ENCODE measurements at places on chromosomes 2 and 18.

DNA sequence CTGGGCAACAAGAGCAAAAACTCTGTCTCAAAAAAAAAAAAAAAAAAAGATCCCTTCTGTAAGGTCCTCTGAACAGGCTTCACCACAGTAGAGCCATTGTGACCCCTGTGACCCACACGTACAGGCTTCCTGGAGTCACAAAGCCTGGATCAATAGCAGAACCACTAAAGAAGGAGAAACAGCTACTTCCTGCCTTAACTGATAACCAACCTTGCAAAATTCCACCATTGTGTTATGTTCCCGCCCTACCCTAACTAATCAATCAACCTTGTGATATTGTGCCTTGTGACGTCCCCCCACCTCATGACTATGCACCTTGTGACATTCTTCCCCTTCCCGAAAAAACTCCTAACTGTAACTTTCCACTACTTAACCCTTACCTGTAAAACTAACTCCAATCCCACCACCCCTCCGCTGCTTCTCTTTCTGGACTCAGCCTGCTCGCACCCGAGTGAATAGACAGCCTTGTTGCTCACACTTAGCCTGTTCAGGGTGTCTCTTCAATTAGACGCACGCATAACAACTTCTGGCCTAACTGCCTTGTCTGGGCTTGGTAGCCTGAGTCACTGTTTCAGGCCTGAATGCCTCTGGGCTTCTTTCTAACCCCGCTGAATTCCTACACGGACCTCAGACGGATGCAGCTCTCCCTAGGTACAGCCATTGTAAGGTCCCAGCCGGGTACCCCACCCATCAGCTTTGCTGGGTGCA, 13.9 kb downstream of the SCYGR8 start:
- peak; percentile 32 for DNase-seq

DNA sequence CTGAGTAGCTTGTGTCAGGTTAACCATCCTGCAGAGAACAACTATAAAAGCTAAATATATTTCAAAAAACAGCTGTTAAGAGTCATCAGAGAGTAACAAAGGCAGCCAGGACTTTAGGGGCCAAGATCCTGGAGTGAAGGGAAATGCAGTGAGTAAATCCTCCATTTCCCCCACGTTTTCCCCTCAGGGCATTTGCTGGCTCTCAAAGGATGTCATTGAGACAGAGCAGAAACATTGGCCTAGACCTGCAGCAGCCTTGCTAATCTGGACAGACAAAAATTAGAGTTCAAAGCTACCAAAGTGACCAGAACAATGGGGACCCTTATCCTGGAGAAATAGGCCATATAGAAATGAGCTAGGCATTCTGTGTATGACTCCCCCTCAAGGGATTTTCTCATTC, 21.1 kb upstream of the KLHL29 start:
- DNase-seq: no peak

DNA sequence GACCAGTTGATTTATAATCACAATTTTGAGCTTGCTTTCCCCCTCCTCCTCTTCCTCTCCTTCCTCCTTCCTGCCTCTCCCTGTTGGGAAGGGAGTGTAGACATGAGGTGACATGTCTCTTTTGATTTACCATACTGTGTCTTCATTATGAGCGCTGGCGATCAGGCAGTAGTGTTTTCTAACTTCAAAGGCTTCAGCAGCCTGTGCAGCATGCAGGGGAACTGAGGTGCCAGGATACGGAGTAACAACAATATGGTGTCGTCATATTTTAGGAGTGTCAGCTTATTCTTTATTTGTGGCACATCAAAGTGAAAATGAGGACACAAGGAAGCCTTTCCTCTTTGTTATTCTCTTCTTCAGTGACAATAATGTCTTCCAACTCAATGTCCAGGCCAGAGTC, 864.2 kb downstream of the SLC4A3 start:
- DNase-seq: no peak

DNA sequence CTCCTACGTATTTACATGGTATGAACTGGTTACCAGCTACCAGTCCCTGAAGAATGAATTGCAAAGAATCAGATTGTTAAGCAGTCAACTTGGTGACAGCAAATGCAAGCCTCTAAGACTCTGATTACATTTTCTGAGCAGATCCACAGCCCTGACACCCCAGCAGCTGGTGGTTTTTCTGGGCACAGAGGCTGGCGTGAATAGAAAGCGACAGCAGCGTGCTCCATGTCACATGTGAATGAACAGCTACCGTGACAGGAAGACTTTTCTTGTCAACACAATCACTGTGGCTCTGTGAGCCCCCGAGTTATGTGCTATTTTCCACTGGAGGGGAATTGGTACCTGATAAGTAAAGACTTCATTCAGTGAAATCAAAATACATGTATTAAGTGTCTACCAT, 93.2 kb upstream of the CBLN2 start:
- DNase-seq: no peak

DNA sequence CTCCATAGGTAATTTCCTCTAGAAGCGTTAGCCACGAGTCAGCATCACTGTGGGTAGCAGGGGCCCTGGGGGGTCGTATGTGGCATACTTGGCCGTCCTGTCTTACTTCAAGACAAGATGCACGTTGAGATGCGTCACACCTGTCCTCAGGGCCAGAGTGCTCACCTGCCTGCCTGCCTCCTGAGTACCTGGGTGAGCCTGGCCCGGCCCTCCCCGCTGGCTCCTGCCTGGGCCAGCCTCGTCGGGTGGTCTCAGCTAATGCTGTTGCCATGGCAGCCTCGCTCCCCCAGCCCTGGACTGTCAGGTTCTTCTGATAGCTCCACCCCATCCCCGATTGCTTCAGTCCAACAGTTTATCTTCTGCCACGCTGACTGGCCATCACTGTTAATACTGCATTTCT, 232.4 kb downstream of the GBX2 start:
- DNase-seq: no peak

- DNase-seq: no peak
Measured at GRCh38 chr2:9241233-9241632, 34.6 kb downstream of the ASAP2 start.

- DNase-seq: no peak
Measured at GRCh38 chr18:22643731-22644130, 226.0 kb upstream of the CTAGE1 start.

GRCh38 chr2:231362555-231363184, 32.8 kb upstream of the B3GNT7 start:
- no peak for DNase-seq

GRCh38 chr18:59068276-59069071, 71.2 kb upstream of the SEC11C start:
- DNase-seq: no peak

GRCh38 chr2:8714283-8714682, 32.4 kb downstream of the ID2 start:
- DNase-seq: no peak

GRCh38 chr2:167342769-167343168, 454.5 kb downstream of the XIRP2 start:
- DNase-seq: peak; percentile 58

GRCh38 chr2:182918961-182919652, 52.7 kb upstream of the FRZB start:
- no peak for DNase-seq

DNA sequence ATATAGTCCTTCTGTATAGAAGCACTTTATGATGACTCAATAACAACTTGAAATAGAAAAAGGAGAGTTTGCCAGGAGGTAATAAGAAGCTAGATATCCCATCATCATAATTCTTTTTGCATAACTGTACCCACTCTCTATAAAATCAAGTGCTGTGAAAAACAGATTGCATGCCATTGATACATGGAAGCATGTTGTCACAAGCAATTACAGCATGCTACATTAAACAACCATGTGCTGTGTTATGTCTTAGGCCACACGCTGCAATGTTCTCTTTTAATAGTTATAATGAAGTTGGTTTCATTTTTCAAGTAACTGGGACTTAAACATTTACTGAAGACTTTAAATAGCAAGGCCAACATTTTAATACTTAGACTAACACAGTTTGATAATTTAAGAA, 264.2 kb downstream of the RPRM start:
- DNase-seq: no peak

DNA sequence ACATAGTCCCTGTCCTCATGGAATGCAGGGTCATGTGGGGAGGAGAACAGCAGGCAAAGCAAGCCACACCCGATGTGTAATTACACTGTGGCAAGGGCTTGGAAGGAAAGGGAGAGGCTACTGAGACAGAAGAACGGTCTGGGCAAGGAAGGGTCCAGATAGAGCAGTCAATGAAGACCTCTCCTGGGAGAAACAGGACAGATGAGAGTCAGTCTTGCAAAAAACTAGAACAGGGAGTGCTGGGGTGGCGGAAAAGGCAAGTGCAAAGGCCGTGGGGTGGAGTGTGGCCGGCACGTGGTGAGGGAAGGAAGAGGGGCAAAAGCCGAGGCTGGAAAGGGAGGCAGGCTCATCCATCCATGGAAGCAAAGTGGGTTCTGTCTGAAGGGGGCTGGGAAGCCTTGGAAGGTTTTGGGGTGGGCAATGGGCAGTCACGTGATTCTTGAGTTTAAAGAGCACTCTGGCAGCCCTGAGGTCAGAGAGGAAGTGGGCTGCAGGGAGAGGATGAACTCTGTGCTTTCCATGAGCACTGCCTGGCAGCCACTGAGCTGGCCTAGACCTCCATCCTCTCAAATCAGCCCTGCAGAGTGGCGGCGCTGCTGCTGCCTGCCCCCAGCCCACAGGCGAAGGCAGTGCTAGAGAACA, 182.2 kb downstream of the INHBB start:
- DNase-seq: no peak

GRCh38 chr18:23165271-23166068, 30.2 kb downstream of the CABLES1 start:
- no peak for DNase-seq

DNA sequence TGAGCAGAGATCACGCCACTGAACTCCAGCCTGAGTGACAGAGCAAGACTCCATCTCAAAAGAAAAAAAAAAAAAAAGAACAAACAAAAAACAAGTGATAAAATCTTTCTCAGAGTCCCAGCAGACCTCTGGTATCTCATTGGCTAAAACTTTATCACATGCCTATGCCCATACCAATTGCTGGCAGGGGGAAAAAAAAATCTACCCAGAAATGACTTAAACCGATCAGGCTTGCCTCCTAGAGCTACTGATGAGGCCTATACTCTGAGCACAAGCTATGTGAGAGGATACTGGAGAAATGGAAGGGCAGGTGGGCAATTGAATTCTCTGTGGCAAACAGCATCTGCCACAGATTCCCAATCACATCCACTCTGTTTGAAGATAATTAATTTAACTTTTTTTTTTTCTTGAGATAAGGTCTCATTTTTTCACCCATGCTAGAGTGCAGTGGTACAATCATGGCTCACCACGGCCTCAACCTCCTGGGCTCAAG, 49.0 kb downstream of the FBXO36 start:
- no peak for DNase-seq

GRCh38 chr2:11889854-11890253, 143.4 kb downstream of the LPIN1 start:
- no peak for DNase-seq

- no peak for DNase-seq
Measured at GRCh38 chr18:61831071-61831470, 61.7 kb downstream of the RNF152 start.

DNA sequence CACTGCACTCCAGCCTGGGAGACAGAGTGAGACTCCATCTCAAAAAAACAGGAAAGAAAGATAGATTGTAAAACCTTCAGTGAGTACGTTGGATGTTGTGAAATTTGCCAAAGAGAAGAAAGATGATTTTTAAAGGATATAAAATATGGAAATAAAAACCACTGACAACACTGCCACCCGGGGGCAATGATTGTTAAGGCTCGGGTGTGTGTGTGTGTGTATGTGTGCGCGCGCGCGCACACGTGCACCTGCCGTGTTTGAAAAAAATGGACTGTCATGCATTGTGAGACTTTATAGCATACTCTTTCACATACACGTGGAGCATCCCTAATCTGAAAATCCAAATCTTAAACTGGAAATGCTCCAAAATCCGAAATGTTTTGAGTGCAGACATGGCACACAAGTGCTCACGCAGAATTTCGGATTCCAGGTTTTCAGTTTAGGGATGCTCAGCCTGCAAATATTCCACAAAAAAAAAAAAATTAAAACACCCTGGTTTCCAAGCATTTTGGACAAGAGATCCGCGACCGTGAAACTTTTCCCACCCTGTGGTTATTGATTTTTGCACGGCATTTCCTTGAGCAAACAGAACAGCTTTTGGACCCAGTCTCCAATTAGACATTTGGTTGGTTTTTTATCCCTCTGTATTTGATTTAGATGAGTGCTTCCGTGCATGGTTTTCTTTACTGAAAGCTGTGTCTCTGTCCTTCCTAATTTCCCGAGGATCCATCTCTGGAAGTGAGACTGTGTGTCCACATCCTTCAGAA, 269.2 kb downstream of the AGAP1 start:
- no peak for DNase-seq

DNA sequence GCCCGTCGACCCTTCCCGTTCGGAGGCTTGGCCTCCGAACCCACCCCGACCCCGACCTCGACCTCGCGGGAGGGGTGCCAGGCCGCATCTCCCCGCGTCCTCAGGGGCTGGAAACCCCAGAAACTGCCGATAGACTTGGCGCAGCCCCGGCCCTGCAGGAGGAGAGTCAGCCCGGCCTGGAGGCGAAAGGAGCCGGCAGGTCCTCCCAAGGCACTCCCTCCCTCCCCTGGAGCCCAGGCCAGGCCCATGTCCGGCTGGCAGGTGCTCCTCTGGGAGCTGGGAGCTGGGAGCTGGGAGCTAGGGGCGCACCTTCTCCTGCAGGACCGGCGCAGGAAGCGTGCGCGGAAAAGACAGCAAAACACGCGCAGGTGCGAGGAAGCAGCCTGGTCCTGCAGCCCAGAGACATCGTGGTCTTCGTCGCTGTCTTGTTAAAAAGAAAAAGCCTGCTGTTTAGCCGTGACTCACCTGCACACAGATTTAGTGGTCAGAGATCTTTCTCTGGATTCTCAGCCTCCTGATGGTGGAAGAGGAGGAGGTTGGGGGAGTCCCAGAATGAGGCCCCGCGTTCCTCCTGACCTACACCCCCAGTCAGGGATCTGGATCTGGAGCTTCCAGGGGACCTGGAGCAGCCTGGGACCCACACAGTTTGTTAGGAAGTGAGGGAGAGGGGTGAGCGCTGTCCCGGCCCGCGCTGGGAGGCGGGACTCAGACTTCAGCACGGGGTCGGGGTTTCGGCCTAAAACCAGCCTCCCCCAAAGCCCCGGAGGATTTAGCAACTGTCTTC, 660 bp upstream of the MBP start:
- peak; percentile 64 for DNase-seq

GRCh38 chr2:189486237-189486770, 45.0 kb downstream of the WDR75 start:
- DNase-seq: no peak

- peak; percentile 54 for DNase-seq
Measured at GRCh38 chr2:230713331-230714135, 891 bp downstream of the CAB39 start.

- no peak for DNase-seq
Measured at GRCh38 chr2:162435676-162436075, 91.7 kb downstream of the GCA start.

GRCh38 chr18:13804305-13804704, 19.6 kb upstream of the MC5R start:
- no peak for DNase-seq

DNA sequence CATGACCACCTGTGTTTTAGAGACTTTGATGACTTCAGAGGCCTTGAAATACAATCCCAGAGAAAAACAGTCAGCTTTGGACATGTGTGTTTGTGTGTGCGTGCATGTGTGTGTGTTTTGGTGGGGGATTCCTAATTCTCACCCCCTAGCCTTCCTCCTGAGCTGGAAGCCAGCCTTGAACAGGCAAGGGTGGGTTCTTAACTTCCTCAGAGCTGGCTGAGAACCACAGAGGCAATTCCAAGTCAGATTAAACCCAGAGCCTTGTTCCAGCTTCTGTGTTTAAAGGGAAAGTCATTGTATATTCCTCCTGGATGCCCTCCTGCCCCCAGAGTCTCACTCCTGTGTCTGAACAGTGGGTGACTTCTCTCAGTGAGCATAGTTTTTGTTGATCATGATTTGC, 45.2 kb upstream of the MGAT4A start:
- no peak for DNase-seq

- no peak for DNase-seq
Measured at GRCh38 chr2:167555098-167555720, 666.9 kb downstream of the XIRP2 start.
